ENCODE measurements at places on chromosomes 7 and 10.

GRCh38 chr10:78456649-78457400, 423.2 kb downstream of the RPS24 start:
- DNase-seq, result no peak

DNA sequence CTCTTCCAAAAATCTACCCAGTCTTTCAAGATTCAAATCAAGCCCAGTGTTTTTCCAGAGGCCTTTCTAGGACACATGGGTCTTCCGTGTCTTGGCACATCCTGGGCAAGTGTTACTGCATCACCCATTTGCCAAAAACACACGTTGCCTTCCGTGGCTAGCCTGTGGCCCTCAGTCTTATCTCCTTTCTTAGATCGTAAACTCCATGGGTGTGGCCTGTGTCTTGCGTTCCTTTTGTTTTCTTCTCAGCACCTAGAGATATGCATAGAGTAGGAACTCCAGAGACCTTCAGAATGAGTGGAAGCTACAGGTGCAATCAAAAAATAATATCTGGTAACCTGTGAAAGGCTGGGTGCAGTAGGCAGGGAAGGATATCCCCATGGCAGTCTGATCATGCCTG, 56.5 kb upstream of the NMT2 start:
- DNase-seq, result no peak

- no peak for DNase-seq
These were observed 6.0 kb upstream of the ZRANB1 start for GRCh38 chr10:124935946-124936345.

DNA sequence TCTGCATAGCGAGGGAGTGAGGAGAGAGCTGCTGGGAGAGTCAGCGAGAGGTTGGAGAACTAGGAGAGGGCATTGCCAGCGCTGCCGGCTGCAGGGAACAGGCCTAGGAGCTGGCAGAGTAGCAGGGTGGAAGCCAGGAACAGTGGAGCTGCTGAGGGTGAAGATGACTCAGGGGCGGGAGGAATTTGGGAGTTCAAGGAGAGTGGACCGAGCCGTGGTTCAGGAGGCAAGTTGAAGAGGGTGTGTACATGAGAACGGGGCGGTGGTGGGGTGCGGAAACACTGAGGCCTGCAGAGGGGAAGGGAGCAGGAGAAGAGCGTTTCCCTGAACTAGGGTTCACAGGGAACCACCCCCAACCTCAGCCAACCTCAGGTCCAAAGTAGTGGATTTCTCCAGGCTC, 31.5 kb downstream of the HIF1AN start:
- no peak for DNase-seq

- no peak for DNase-seq
These were observed 276.5 kb downstream of the HDAC9 start for GRCh38 chr7:18771834-18772566.

DNA sequence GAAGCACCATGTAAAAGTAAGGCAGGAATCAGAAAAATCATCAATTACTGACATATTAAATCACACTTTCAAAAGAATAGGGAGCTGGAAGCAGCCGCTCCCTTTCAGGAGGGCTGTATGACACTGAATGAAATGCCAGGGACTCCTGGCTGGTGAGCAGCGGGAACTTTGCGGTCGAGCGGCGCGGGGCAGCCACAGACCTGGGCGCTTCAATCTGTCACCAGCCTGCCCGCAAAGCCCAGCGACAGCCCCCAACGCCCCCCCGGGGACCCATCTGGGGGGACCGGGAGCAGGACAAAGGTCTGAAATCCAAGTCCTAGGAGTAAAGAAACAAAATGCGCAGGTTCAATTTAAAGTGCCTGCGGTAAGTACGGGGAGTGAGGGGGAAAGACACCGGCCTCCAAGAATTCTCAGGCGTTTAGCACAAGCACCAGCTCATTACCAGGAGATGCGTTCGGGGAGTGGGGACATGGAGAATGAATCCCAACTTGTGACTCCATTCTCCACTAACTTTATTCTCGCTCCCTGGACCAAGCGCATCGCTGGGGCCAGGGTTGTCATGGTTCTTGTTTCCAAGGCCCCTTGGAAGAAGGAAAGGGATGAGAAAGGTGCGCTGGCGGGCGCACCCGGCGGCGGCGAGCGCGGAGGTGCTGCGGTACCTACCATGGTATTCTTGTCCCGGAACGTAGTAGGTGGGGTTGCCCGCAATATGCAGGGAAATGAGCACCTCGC, 824 bp downstream of the RELN start:
- no peak for DNase-seq

- DNase-seq, result no peak
These were observed 609.0 kb downstream of the REEP3 start for GRCh38 chr10:64130152-64130551.

GRCh38 chr7:32658034-32658433, 162.7 kb downstream of the AVL9 start:
- DNase-seq, result no peak

- DNase-seq, result no peak
These were observed 94.9 kb downstream of the NKX6-2 start for GRCh38 chr10:132690821-132691610.

DNA sequence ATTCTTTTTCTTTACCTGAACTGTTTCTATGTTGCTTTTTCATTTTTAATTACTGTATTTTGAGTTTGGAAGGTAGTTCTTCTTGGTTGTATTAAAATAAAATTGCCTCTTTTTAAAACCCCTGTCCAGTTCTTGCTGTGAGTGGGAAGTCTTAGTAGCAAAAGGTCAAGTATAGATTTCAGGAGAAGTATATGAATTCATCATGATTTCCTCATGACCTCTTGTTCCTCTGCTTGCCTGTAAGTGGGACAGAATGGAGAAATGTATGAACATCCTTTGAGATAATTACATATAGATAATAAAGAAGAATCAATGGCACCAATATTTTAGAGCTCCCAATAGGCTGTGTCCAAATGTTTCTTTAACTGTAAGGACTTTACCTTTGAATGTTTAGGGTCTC, 126.2 kb downstream of the LRRC4 start:
- DNase-seq, result no peak

GRCh38 chr7:122651451-122651850, 47.5 kb downstream of the RNF133 start:
- no peak for DNase-seq

DNA sequence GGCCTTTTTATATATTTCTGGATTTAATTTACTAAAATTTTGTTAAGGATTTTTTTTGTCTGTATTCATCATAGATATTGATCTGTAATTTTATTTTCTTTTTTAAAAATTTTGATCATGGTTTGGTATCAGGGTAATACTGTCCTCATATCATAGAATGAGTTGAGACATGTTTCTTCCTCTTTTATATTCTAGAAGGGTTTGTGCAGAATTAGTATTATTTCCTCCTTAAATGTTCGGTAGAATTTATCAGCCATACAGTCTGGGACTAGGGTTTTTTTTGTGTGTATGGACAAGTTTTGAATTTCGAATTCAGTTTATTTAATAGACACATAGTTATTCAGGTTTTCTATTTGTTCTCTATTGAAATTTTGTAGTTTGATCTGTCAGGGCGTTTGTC, 54.0 kb downstream of the SHOC2 start:
- no peak for DNase-seq

- no peak for DNase-seq
These were observed 27.0 kb downstream of the COL1A2 start for GRCh38 chr7:94421681-94422080.

GRCh38 chr10:100749059-100749308, 3.6 kb downstream of the PAX2 start:
- DNase-seq, result no peak
